ENCODE measurements at places on chromosomes 13 and 19. TPM values are rescaled to one million over a fixed set of nuclear protein-coding genes. Genes with fewer than 3 reads are reported as not detected.
A peak's percentile ranks its signal among the peaks of the same experiment; 100 is the strongest.

- DNase-seq = no peak
Measured at GRCh38 chr13:47480121-47480520, 521.0 kb downstream of the SUCLA2 start.

- DNase-seq = no peak
Measured at GRCh38 chr13:84455143-84455905, 573.0 kb upstream of the SLITRK1 start.

GRCh38 chr19:29678484-29679106, 13.3 kb downstream of the PLEKHF1 start:
- no peak for DNase-seq

- DNase-seq = no peak
Measured at GRCh38 chr13:53622456-53622855, 593.8 kb downstream of the OLFM4 start.

DNA sequence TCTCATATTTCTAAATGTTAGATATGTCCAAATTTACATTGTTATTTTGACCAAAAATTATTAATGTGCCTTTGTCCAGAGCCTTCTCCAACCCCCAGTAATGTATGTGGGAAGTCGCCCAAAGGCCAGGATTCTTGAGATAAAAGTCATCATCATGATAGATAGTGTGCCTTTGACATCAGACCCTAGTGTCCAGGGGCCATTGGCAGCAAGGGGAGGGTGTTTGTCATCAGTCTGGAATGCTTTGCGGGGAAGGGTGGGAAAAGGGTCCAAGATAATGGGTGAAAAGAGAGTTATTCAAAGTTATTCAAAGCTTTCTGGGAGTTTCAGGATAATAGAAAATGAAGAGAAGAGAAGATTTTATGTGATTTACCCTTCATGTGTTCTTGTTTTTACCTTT, 909.5 kb upstream of the GPC6 start:
- no peak for DNase-seq

DNA sequence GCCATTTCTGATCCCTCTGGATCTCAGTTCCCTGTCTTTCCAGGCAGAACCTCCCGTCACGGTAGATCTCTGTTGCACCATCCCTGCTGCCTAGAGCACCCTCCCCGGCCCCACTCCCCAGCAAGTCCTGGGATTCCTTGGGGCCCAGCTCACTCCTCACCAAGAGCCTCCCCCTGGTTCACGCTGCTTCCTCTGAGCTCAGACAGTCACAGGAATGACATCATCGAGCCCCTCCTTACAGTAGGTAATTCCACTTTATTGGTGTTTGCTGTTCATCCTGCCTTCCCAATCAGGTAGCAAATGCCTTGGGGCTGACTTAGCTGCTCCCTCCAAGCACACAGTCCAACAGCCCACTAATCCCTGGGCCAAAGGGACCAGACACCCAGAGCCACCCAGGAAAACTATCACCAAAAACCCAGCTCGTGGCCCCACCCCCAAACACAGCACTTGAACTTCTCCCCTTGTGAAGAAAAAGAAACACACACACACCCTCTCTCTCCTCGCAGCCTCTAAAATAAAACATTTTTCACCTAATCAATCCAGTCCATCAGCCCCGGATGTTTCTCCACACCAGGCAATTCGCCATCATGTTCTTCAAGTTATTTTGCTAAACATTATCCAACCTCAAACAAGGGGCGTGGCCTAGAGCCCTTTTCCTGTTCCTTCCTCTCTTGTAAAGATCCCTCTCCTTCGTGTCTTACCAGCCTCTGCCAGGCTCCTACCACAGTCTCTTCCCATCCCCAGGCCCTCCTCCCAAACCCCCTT, 2.5 kb downstream of the NAPA start:
- no peak for DNase-seq

- DNase-seq = no peak
Measured at GRCh38 chr13:28161370-28161769, 23.0 kb downstream of the PAN3 start.

DNA sequence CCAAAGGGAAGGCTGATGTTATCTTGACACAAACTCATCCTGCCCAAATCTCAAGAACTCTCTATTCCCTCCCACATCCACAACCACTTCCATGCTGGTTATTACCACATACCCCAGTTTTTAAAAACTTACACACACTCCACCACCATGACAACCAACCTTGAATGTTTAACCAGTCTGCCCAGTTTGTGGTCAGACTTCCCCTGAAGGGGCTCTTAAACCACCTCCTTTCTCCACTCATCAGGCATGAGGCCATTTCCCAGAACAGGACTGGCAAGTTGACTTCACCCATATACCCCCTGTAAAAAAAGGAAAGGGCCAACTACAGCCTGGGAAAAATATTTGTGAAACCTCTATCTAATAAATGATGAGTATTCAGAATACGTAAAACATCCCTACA, 12.4 kb upstream of the ZSCAN4 start:
- no peak for DNase-seq

DNA sequence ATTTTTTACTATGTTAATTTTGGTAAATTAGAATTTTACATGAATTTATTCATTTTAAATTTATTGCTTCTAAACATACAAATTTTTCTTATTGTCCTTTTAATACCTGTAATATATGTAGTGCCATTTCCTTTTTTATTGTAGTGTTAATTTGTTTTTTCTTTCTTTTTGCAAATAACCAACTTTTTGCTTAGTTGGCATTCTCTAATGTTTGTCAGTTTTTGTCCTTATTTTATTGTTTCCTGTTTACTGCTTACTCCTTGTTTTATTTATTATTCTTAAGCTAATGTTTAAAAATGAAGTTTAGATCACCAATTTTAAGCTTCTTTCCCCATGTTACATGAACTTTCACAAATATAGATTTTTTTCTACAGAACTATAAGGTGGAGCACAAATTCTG, 516.6 kb downstream of the SLITRK1 start:
- DNase-seq = no peak

DNA sequence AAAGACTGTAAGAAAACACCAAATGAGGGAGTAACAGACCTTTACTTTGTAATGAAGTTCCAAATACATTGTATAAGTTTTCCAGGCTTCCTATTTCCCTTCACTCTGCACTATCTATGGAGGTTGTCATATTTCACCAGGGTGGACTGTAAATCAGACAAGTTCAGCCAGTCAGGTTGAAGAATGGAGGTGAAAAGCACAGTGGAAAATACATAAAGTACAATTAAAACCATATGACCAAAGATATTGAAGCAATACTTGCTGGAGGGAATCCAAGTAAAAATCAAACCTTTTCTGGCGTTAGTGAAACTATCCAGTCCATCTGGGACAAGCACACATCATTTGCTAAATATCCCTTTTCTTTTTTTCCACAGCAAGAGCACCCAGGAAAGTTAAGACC, 3.2 kb downstream of the LHFPL6 start:
- DNase-seq = no peak

GRCh38 chr13:23865026-23865425, 24.2 kb downstream of the MIPEP start:
- no peak for DNase-seq

GRCh38 chr13:71730267-71730666, 136.7 kb downstream of the DACH1 start:
- DNase-seq = no peak

DNA sequence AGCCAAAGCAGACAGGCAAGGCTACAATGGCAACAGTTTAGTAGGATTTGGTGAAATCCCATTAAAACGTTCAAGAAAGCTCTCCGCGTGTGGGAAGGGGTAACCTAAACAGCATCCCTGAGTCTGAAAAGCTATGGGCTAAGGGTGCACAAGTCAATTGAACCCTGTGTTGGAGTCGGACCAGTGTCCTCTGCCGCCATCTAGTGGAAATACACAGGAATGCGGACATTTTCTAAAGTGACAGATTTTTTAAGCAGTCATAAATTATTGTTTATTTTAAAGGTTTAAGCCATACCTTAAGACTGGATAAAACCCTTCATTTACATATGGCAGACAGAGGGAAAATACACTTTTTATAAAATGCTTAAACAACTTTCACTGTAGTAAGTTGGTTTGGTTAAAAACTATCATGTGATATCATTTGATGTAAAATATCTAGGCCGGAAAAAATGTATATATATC, 26.5 kb upstream of the LSM14A start:
- peak; percentile 31 for DNase-seq

- DNase-seq = no peak
Measured at GRCh38 chr13:80469853-80470381, 129.0 kb upstream of the SPRY2 start.

GRCh38 chr19:16204005-16204294, 6.2 kb downstream of the AP1M1 start:
- DNase-seq = no peak

DNA sequence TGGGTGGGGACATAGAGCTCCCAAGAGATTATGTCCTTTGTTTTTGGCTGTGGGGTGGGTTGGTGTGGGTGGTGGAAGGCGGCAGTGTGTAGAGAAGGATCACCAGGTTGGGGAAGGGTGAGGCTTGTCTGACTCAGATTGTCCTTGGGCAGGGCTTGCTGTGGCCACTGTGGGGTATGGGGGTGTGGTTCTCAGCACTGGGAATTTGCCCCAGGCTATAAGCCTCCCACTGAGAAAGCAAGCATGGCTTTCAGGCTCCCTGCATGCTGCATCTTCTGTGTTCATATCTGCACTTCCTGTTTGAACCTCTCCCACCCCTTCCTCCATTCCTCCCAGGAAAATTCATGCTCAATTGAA, 34.9 kb downstream of the DNAJC15 start:
- DNase-seq = peak; percentile 22

DNA sequence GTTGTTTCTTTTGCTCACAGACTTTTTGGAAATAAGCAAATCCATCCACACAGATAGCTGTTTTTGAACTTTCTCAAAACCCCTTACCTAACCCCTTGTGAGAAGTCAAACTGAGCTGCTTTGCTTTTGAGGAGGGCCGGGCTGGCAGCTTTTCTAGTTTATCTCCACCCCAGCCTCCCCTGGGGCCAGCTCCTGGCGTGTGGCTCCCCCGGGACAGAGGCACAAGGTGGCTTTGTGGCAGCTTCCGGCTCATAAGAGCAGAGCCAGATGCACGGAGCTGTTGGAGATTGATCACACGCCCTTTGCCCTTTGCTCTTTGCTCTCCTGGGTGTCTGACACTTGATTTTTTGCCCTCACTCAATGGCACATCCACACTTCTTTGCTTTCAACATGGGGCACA, 24.9 kb upstream of the RNF113B start:
- no peak for DNase-seq

DNA sequence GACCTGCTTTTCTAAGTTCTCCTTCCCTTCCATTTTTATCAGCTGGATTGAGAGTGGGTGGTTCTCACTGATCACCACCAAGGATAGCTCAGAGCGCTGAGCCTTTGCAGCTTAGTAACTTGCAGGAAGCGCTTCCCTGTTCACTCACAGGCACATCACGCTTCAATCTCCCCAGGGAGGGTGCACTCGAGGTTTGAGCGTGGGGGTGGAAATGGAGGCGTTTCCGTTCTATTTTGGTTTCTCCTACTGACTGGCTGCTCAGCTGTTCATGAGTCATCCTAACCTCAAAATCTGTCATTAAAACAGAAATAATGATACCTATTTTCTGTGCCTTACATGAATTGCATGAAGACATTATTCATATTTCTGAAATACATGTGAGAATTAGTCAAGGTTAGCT, 292.1 kb downstream of the SPRY2 start:
- DNase-seq = peak; percentile 32

DNA sequence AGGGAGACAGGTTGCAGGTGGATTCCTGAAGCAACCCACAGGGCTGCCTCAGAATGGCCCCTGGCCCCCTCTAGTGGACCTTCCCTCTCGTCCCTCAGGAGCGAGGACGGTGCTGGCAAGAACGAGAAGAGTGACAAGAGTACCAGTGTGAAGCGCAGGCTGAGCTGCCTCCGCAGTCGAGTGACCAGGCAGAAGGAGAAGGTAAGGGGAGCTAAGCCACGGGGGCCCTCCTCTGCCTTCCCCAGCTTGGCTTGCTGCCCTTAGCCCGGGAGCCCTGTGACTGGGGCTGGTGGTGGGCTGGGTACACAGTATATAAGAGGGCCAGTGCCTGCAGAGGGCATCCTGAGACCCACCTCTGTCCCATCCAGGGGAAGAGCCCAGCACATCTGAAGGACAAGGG, 34.0 kb downstream of the ARHGEF18 start:
- DNase-seq = no peak

DNA sequence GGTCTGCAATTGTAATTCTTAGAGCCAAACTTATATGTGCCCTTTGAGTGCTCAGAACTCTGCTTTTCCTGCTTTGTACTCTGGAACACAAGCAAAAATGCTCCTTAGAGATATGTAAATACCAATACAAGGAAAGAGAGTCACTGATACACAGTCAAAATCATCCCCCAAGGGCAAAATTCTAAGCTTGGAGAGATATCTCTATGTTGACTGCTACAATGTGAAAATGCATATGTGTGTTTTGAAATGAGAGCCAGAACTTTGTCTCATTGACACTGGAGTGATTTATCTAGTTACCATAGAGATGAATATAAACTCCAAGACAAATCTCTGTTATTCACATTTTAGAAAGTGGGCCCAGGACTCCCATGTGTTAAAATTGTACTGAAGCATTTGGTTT, 494.8 kb upstream of the SLITRK1 start:
- no peak for DNase-seq

DNA sequence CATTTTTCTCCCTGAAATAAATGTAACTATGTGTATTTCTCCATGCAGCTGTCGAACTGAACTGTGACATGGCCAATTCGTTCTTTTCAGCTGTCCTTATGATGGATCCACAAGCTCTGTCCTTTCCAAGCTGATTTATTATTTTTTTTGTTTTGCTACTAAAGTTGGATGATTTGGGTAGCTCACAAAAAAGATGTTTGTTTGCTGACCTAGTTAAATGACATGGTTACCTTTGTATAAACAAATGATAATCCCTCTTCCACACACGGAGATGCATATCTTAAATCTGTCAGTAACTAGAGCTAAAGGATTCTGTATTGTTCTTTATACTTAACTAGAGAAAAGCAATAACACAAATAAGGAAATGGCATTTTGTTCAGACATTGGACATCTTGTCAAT, 884.3 kb upstream of the PCDH20 start:
- DNase-seq = no peak

The KLK12 gene
- total RNA-seq = not detected

The SLITRK5 gene
- not detected for total RNA-seq

The RNF17 gene
- total RNA-seq = not detected

The CD33 gene
- 6.3 TPM for total RNA-seq

The PDS5B gene
- total RNA-seq = 57.8 TPM

The DACH1 gene
- total RNA-seq = not detected

The SWSAP1 gene
- 3.9 TPM for total RNA-seq

The SCAF1 gene
- 75.4 TPM for total RNA-seq

The CILP2 gene
- total RNA-seq = 0.26 TPM

All from activated T-helper 1 cell treated with anti-CD3 and anti-CD28 coated beads, Interleukin-12 subunit alpha, Interleukin-12 subunit beta, Interleukin-2, Interleukin-4 antibody, amounts not matched to agents 30 ng/mL and 10 ng/mL and 1 ng/mL, durations not matched to agents 14 hours and 24 hours and 36 hours (primary cell).